Activated CD4-positive, alpha-beta T cell treated with anti-CD3 and anti-CD28 coated beads for 36 hours (primary cell): ENCODE measurements at places on chromosomes 3 and 15. TPM values are rescaled to one million over a fixed set of nuclear protein-coding genes. Genes with fewer than 3 reads are reported as not detected.

DNA sequence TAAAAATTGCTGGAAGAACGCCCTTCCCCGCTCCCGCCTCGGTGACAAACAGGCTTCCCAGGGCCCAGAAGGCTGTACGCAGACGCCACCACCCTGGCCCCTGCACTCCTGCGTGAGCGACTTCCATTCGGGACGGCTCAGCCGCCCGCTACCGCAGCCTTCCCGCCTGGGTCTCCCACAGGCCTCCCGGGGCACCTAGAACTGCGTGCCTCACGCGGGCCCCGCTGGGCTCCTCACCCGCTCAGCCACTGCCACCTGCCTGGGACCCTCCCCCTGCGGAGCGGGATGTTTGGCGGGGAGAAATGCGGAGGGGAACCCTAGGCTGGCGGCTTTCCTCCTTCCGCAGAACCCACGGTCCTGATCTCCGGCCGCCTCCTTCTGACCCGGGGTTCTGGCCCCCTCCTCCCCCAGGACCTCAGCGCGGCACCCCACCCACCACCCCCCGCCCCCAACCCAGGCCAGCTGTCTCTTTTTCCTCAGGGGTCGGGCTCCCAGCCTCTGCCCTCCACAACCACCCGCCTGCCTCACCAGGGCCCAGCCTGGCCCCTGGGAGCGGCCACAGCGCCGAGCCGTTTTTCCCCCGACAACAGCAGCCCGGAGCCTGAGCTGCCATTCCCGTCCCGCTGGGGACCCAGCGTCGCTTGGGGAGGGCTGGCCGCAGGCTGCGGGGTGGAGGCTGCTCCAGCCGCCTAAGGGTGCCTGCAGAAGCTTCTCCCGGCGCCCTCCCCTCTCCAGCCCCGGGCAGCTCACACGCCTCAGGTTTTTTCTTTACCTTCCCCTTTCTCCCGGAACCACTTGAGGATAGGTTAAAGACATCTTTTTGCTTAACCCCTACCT, 27.6 kb upstream of the RAB7A start:
- peaks cover 2% of the 10 kb centered on the region for H3K4me1 ChIP-seq
- no peak overlapping the region for H3K27ac ChIP-seq
- H3K27me3 ChIP-seq, result no peaks in the 10 kb centered on the region
- peak; percentile 44 for DNase-seq
- peak overlapping the region; percentile 59 for H3K4me3 ChIP-seq

DNA sequence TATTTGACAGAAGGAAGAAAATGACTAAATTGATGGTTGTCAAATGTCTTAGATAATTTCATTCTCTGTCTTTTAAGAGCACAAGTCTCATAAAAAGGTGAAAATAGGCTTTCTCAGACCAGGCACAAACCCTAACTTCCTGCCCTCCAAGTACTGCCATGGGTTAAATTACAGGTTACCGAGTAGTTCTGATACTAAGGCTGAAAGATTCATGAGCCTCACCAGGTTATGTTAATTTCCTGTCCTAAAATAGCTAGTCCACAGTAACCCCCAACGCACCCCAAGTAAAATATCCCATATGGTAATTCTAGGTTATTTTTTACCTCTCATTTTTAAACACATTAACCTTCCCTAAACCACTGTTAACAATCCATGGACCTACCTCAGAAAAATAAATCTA, 42.0 kb downstream of the GSK3B start:
- peaks cover 29% of the 10 kb centered on the region for H3K36me3 ChIP-seq
- no peaks in the 10 kb centered on the region for H3K27me3 ChIP-seq
- no peak overlapping the region for H3K4me3 ChIP-seq
- peak overlapping the region; percentile 15 for H3K27ac ChIP-seq
- DNase-seq, result no peak
- H3K4me1 ChIP-seq, result peaks cover 62% of the 10 kb centered on the region

- no peaks in the 10 kb centered on the region for H3K4me1 ChIP-seq
- no peak for DNase-seq
- H3K36me3 ChIP-seq, result no peaks in the 10 kb centered on the region
- H3K27ac ChIP-seq, result no peak overlapping the region
Observed at GRCh38 chr3:6439226-6439625, 421.7 kb upstream of the GRM7 start.

GRCh38 chr3:159144891-159145290, 343.0 kb downstream of the MFSD1 start:
- H3K27ac ChIP-seq, result no peak overlapping the region
- no peak for DNase-seq
- no peaks in the 10 kb centered on the region for H3K4me1 ChIP-seq
- H3K27me3 ChIP-seq, result peaks cover 3% of the 10 kb centered on the region

DNA sequence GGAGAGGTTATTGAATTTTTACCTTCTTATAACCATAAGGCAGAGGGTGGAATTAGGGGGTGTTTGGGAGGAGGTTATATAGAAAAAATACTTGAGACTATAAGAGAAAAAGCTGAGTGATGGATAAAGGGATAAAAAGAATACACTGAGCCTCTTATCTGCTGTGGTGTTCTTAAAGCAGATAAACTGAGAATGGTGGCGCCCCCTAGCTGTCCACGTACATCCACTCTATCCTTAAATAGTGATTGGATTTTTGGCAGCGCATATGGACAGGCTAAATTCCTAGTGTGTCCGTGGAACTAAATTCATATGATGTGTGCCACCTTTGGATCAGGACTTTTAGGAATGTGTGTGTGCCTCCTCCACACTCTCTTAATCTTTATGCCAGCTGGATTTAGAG, 121.1 kb downstream of the OXSM start:
- H3K36me3 ChIP-seq, result no peaks in the 10 kb centered on the region
- DNase-seq, result peak; percentile 79
- no peak overlapping the region for H3K4me3 ChIP-seq
- peaks cover 16% of the 10 kb centered on the region for H3K4me1 ChIP-seq
- H3K27ac ChIP-seq, result no peak overlapping the region
- peaks cover 3% of the 10 kb centered on the region for H3K27me3 ChIP-seq

GRCh38 chr15:98152156-98152555, 191.7 kb downstream of the ARRDC4 start:
- no peaks in the 10 kb centered on the region for H3K36me3 ChIP-seq
- no peaks in the 10 kb centered on the region for H3K4me1 ChIP-seq
- no peak overlapping the region for H3K27ac ChIP-seq
- H3K4me3 ChIP-seq, result no peak overlapping the region

DNA sequence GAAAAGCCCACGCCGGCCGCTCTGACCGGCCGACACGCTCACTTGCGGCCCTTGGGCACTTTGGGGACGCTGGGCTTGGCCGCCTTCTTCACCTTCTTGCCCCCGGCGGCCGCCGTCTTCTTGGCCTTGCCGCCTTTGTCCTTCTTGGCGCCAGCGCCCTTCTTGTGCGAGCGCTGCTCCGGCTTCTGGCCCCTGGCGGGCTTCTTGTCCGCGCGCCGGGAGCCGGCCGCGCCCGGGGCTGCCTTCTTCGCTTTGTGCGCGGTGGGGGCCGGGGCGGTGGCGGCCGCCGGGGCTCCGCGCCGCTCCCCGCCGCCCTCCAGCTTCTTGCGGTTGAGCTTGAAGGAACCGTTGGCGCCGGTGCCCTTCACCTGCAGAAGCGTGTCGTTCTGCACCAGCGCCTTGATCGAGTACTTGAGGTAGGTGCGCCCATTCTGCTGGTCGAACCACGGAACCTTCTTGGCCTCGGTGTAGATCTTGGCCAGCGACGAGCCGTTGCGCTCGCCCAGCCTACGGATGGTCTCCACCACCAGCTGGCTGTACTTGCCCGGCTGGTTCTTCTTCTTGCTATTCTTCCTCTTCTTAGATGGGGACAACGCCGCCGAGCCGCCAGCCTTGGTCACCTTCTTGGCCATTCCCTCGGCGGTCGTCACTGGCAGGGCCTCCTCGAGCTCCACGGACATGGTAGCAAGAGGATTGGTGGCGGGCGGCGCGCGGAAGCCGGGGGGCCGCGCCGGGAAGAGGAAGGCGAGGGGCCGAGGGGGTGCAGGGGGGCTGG, 36.7 kb downstream of the HMCES start:
- H3K36me3 ChIP-seq, result peaks cover 5% of the 10 kb centered on the region
- peak overlapping the region; percentile 88 for H3K4me3 ChIP-seq
- H3K4me1 ChIP-seq, result peaks cover 22% of the 10 kb centered on the region
- H3K27me3 ChIP-seq, result no peaks in the 10 kb centered on the region
- DNase-seq, result peak; percentile 53

DNA sequence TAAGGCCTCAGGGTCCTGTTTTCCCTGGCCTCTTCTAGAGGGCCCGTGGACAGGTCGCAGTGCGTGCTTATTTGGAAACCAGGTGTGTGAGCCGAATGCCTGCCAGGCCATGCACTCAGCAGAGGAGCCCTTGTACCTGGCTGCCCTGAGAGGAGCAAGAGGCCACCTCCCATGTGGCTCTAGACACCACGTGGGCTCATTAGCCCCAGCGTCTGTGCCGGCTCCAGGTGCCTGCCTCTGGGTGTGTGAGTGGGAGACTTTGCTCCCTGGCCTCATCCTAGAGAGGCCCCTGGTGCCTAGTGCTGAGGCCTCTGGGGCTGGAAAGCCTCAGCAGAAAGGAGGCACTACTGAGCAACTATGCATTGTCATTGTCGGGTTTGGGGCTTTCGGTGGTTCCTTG, 50.4 kb downstream of the KLF13 start:
- DNase-seq, result no peak
- no peak overlapping the region for H3K4me3 ChIP-seq
- no peak overlapping the region for H3K27ac ChIP-seq
- H3K4me1 ChIP-seq, result peaks cover 52% of the 10 kb centered on the region
- no peaks in the 10 kb centered on the region for H3K27me3 ChIP-seq

- no peak for DNase-seq
- H3K4me1 ChIP-seq, result peaks cover 28% of the 10 kb centered on the region
- H3K36me3 ChIP-seq, result peaks cover 4% of the 10 kb centered on the region
- H3K4me3 ChIP-seq, result no peak overlapping the region
Observed at GRCh38 chr3:4972652-4973643, 6.3 kb upstream of the BHLHE40 start.

GRCh38 chr3:121735047-121735696, 14.4 kb downstream of the GOLGB1 start:
- no peak overlapping the region for H3K27ac ChIP-seq
- peaks cover 5% of the 10 kb centered on the region for H3K36me3 ChIP-seq
- DNase-seq, result no peak
- H3K27me3 ChIP-seq, result no peaks in the 10 kb centered on the region
- no peak overlapping the region for H3K4me3 ChIP-seq

DNA sequence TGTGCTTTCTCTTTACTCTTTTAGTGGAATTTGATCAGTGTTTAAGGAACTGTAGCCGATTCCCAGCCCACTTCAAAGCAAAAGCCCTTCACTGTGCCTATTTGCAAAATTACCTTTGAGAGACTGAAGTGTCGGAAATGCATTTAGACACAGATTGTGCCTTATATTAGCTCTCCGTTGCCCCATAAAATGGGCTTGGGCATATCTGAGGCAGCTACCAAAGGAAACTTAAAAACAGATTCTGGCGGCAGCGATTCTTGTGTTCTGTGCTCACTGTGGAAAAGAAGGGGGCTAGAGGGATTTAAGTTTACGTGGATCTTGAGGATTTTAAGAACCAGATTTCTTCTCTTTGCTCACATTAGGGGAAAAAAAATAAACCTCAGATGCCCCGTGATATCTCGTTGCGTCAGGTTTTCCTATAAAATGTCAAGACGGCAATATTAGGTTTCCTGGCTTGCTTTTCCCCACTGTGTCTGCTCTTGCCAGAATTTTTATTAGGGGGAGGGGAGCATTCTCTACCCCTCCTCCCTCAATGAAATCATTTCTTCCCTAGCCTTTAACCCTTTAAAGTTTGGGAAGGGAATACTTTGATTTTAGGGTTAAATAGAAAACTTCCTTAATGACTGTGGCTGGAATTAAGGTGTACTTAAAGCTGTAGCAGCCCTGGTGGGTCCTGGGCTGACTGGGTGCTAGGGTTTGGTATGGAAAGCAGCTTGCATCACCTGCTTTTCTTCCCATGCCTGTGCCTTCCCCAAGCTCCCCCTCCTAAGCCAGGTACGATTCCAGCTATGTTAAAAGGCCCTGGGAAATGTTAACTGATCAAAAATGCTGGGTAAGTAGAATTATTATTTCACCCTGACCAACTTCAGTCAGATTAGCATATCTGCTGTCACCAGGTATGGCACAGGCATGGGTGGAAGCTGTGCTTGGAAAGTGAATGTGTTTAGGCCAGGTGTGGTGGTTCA, 73.8 kb downstream of the SMAD3 start:
- no peaks in the 10 kb centered on the region for H3K27me3 ChIP-seq
- H3K4me1 ChIP-seq, result peaks cover 78% of the 10 kb centered on the region
- peaks cover 5% of the 10 kb centered on the region for H3K36me3 ChIP-seq
- peak overlapping the region; percentile 42 for H3K27ac ChIP-seq

DNA sequence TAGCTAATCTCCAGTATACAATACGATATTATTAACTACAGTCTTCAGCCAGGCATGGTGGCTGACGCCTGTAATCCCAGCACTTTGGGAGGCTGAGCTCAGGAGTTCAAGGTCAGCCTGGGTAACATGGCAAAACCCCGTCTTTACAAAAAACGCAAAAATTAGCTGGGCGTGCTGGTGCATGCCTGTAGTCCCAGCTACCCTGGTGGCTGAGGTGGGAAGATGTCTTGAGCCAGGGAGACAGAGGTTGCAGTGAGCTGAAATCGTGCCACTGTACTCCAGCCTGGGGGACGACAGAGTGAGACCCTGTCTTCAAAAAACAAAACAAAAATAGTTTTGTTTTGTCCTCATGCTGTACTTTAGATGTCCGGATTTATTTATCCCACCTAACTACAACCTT, 29.2 kb upstream of the SV2B start:
- H3K27me3 ChIP-seq, result peaks cover 22% of the 10 kb centered on the region
- no peaks in the 10 kb centered on the region for H3K36me3 ChIP-seq
- no peaks in the 10 kb centered on the region for H3K4me1 ChIP-seq
- no peak overlapping the region for H3K27ac ChIP-seq

DNA sequence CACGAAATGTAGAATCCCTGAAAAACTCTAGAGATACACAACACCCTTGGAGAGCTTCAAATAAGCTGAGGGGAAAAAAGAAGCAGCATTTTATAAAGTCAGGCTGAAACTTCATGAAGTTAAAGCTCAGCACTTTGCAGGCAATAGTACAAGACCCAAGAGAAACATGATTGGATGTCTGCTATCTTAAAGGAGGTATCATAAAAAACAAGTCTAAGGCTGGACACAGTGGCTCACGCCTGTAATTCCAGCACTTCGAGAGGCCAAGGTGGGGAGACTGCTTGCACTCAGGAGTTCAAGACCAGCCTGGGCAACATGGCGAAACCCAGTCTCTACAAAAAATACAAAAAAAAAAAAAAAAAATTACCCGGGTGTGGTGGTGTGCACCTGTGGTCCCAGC, 42.9 kb downstream of the NPTN start:
- H3K4me3 ChIP-seq, result no peak overlapping the region
- DNase-seq, result no peak

DNA sequence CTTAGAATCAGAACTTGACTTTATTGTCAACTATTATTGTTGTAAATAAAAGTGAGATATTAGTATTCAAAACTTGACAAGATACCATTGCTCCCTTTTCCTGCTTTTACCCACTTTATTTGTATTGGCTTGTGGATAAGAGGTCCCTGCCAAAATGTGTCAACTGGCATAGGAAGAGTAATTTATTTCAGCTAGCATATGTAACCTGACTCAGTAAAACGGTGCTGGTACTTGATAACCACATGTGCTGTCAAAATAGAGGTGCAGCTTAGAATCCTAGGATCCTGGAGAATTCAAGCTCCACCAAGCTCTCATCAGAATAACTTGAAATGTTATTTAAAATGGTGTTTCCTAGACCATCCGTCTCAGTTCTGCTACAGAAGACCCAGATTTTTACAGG, 90.2 kb upstream of the TGFBR2 start:
- H3K27ac ChIP-seq, result no peak overlapping the region
- H3K4me3 ChIP-seq, result no peak overlapping the region
- H3K36me3 ChIP-seq, result no peaks in the 10 kb centered on the region
- DNase-seq, result no peak
- H3K27me3 ChIP-seq, result no peaks in the 10 kb centered on the region

The NEK11 gene
- 1.3 TPM for total RNA-seq

The STRIT1 gene
- not detected for total RNA-seq

The POU1F1 gene
- not detected for total RNA-seq

The DOCK3 gene
- total RNA-seq, result 2.6 TPM

The IQCF5 gene
- total RNA-seq, result not detected

The SLC9C1 gene
- not detected for total RNA-seq

The PRRT3 gene
- 9.7 TPM for total RNA-seq

The CCR1 gene
- 0.16 TPM for total RNA-seq

The ALDH1A3 gene
- total RNA-seq, result not detected
